CD4-positive, alpha-beta T cell treated with Interferon gamma for 1 hour (primary cell): ENCODE measurements at places on chromosomes 16 and 17.

DNA sequence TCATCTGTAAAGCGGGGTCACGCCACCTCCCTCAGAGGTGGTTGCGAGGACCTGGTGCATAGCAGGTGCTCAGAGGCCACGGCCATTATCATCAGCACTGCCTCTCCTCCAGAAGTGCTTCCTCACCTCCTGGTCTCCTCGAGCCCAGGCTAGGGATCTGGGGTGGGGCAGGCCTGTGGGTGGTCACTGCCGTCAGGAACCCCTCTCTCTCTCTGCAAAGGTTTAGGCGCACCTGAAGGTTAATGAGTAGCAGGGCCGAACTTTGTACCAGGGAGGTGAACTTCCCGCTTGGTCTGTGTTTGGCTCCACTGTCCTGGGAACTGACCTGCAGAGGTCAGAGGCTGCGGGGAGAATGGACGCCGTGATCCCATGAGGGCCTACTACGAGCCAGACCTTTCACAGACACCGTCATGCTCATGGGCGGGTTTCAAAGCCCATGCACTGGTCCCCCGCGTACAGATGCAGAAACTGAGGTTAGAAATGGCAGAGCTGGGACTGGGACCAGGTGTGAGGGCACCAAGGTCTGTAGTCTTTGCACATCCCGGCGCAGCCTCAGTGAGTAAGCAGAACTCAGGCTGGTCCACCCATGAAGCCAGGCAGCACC lies 13.8 kb downstream of the JUP start:
- DNase-seq: no peak

DNA sequence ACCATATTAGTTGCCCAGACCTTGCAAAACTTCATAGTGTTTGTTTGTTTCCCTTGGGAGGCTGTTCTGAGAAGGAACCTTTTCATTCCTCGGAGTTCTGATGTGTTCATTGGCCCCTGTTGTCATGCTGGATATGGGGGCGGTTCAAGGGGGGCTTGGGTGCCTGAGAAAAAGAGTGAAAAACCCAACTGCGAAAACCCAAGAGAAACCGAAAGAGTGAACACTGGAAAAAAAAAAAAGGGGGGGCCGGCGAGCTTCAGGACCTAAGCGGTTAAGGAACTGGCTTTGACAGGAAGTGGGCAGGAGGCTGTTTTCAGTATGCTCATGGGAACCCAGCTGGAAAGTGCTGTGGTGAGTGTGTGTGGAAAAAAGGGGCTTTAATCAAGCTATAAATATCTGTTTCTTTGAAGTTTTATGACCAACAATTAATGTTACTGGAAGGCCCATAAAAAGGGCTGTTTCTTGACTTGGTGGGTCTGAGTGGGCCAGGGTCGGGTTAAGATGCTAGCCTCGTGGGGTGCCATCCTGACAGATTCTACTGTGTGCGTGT lies 510.7 kb downstream of the MAF start:
- peak; percentile 22 for DNase-seq

DNA sequence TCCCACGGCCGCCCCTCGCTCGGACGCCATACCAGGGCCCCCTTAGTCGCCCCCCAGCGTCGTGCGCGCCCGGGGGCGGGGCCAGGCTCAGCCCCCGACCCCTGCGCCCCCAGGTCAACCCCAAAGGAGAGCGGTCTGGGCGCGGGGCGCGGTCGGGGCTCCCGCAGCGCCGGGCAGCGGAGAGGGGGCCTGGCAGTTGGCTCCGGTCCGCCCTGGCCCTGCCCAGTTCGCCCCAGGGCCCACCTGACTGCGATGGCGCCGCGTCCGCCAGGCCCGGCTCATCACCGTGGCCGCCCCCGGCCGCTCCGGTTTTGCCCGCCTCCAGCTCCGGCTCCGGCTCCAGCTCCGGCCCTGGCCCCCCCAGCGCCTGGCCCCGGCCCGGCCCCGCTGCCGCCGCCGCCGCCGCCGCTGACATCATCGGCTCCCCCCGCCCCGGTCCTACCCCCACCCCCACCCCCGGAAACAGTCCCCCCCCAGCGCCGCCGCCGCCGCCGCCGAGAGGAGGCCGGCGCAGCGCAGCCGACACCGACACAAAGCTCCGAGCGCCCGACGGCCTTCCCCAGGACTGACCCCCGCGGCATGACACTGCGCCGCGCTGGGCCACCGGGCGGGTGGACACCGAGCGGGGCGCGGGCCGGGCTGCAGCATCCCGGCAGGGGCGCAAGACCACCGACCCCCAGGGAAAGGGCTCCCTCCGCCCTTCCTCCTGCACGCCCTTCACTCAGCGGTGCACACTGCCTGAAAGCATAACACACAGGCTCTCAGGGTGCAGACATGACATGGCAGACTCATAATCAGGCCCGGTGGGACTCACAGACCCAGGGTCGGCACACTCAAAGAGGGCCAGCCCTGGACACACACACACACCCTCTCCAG lies at the start of gene ZBTB4:
Gene ZBTB4 (minus strand): TSS at position 419 of the 876 bp plus-strand sequence. CDS start 12,830 bp downstream, outside the sequence.
- DNase-seq: peak; percentile 73

- no peak for DNase-seq
These were observed 69.2 kb downstream of the MAP2K4 start for GRCh38 chr17:12089809-12090384.

GRCh38 chr17:19534562-19535149 lies 1.0 kb downstream of the SLC47A1 start:
- no peak for DNase-seq

- no peak for DNase-seq
These were observed 27.8 kb upstream of the TVP23A start for GRCh38 chr16:10846213-10846998.

DNA sequence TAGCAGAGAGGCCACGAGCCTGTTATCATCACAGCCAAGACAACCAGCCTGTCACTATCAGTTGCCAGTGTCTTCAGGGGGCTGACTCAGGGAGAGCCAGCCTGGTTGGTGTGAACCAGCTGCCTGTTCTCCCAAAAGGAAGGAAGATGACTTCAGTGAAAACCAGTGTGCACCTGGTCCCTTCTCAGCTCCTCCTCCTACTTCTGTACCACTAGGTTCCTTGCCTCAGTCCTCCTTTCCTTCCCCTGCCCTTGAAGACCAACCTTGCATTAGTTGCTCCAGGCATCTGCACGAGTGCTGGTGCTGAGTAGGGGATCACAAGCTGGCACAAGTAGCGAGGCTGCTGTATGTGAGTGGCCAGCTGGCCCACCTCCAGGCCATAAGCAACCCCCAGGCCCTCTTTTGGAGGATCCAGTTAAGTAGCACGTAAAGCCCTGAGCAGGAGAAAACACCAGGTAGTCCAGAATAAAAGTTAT lies 8.5 kb downstream of the TUBG1 start:
- no peak for DNase-seq

- no peak for DNase-seq
These were observed 61.8 kb downstream of the KSR1 start for GRCh38 chr17:27518048-27518447.

- no peak for DNase-seq
These were observed 219.7 kb upstream of the SDK2 start for GRCh38 chr17:73863761-73864535.

- no peak for DNase-seq
These were observed 76.5 kb downstream of the TIMM22 start for GRCh38 chr17:1073241-1073962.

DNA sequence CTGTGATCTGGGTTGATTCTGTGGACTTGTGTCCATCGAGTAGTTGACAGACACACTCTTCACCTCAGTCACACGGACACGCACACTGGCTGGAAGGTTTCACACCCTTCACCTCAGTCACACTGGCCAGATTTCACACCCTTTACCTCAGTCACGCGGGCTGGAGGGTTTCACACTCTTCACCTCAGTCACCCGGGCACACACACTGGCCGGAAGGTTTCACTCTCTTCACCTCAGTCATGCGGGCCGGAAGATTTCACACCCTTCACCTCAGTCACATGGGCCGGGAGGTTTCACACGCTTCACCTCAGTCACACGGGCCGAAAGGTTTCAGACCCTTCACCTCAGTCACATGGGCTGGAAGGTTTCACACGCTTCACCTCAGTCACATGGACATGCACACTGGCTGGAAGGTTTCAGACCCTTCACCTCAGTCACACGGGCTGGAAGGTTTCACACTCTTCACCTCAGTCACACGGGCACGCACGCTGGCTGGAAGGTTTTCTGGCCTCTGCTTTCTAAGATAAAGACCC lies 96.2 kb downstream of the PGS1 start:
- peak; percentile 61 for DNase-seq
